Femur (tissue), 1 donor: ENCODE measurements at places on chromosomes 6 and 20.
A peak's percentile ranks its signal among the peaks of the same experiment; 100 is the strongest.

- DNase-seq = no peak
These were observed 83.5 kb downstream of the CD164 start for GRCh38 chr6:109298605-109299264.

- DNase-seq = no peak
These were observed 51.1 kb downstream of the NFATC2 start for GRCh38 chr20:51491393-51491792.

DNA sequence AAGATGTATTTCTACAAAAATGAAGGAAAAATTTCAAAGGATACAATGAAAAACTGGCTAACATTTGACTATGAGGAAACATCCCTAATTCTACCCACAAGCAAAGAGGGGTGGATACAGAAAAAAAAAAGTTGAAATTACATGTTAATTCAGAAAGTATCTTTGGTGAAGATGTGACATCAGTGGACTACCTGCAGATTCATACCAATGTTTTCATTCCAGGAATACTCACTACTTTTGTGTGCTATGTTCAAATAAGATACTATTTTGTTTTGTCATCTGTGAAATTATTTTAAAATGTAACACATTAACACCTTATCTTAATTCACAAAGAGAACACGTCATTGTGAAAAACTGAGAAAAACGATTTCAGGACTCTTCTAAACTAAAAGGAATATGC lies 159.3 kb upstream of the SHLD1 start:
- no peak for DNase-seq

- no peak for DNase-seq
These were observed 1784.9 kb upstream of the DEFB115 start for GRCh38 chr20:29472606-29473005.

- no peak for DNase-seq
These were observed 270.0 kb upstream of the HSF2 start for GRCh38 chr6:122129313-122130025.

DNA sequence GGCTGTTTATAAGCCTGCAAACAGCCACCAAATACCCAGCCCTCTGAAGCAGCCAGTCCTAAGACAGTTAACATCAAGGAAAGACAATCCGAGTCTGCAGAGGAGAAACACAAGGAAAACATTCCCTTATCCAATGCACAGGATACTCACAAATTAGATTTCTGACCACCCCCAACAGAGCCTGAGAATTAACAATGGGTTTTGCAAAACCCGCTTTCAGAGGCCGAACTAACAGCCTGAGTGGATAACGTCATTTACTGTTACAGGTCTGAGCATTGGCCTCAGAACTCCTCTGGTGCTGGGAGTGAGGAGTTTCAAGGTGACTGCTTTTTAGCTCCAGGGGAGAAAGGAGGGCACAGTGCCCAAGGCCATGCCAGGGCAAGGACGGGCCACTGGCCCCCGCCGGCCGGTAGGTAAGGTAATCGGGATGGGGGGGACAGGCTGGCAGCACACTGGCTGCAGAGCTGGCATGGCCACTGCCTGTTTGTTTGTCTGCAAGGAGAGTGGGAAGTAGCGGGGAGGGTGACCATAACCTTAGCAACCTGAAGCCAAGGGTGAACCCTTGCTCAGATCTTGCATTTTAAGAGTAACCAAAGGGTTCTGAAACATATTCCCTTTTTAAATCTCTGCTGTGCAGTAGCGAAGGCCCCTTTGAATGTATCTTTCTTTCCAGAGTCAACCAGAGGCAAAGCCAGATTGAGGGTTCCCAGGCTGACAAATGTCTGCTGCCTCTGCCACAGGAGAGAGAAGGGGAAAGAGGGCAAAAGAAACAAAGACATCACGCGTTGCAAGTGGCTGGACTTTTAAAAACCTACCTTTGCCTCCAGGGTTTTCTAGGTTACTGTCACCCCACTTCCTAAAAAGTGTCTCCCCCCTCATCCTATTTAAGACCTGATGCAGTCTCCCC lies 3.9 kb downstream of the ZMYND8 start:
- no peak for DNase-seq

DNA sequence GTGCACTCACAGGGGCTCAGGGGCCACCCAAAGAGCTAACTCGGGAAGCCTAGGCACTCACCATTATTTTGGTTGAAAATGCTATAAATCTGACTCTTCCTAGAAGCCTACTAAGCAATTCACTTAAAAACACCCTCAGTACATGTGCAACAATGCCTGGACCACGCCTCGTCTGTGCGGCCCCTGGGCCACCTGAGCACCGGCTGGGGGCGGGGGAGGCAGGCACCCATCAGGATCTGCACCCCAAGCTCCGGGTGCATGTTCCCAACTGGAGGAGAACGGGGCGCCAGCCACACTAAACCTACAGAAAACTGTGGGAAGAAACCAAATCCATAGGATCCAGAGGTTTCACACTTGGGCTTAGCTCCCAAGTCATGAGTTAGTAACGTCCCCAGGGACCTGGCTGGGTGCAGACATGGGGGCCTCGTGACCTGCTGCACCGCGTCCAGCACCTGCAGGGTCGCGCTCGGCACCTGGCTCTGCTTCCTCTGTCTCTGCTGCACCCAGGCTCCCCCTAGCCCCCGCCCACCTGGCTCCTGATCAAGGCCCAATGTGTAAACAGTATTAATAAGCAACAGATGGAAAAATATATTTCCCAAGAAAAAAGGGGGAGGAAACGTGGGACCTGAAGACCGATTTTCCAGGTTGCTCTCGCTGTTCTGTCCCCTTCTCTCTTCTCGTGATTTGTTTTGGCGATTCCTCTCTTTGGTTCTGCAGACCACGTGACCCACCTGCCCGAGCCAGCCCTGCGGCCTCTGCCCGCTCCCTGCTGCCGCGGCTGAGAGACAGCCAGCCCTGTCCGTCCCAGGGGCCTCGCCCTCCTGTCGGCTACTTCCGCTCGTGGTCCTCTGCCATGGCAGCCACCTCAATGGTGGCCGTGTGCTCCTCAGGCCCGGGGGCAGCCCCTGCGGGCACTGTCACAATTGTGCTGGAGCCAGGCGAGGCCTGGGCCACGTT lies 15.5 kb upstream of the HELZ2 start:
- no peak for DNase-seq

GRCh38 chr6:81749707-81750106 lies 2.8 kb downstream of the TENT5A start:
- DNase-seq = no peak

DNA sequence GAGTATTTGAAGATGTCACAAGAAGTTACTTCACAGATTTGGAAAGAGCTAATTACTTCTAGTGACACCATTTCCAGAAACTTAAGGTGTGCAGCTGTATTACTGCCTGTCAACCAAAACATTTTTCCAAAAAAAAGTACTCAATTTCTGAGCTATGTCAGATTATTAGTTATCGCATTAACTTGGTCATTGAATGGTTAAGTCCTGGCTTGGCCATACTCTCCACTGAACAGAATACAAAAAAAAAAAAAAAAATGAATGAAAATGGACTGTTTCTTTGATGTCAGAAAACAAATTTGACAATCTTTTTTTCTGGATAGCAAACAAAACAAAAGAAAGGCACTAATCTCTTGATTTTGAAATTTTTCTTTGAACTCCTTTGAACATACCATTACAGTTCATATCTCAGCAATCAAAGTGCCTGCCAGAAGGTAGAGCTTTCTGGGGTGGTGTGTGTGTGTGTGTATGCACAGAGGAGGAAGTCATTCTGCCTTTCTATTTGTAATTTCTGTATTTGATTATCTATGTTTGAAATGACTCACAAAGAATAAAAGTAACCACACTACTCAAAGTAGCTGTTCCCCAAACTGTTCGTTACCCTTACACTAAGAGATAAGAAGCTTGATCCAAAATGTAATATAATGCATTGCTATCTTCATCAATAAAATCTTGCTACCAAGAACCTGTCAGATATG lies 210.8 kb upstream of the FUT9 start:
- DNase-seq = no peak

GRCh38 chr6:21111093-21111725 lies 482.3 kb upstream of the SOX4 start:
- no peak for DNase-seq

GRCh38 chr6:26550250-26550993 lies 12.3 kb downstream of the HMGN4 start:
- peak; percentile 80 for DNase-seq

GRCh38 chr20:23794065-23794464 lies 32.5 kb downstream of the CST2 start:
- DNase-seq = no peak

- DNase-seq = peak; percentile 80
These were observed 58.4 kb downstream of the TRIM38 start for GRCh38 chr6:26021001-26021349.

DNA sequence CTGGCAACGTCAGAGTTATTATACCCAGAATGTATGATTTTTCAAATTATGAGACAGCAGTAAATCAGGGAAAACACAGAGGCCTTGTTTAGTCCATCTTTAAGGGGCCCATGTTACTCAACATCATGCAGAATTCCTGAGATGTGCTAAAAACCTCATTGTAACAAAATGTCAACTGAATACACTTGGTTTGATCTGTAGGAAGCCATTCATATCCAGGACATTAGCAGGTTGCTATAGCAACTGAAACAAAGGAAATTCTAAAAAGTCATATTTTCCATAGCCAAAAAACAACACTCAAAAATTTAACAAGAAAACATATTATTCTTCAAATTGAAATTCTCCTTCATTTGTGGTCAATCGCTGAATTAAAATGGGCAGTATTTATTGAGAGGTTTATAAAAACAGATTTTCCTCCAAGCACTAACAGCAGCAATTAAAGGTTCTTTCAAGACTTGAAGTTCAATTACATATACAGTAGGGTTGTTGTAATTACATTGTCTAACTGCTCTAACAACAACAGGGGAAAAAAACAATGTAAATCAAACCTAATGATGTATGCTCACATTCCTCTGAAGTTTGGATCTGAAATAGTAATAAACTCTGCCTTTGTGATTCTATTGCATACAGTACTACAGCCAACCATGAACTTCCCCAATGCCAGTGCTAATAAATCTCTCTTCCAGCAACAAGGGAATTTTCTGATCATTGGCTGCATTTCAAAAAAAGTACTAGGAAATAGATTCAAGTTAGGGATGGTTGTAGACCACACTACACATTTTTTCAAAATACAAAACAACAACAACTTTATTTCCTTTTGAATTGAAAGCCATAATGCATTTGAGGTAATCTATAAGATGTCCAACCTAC lies 34.9 kb downstream of the COL12A1 start:
- DNase-seq = no peak

GRCh38 chr20:21099751-21100577 lies 6.2 kb downstream of the LINC00237 start:
- DNase-seq = peak; percentile 51

DNA sequence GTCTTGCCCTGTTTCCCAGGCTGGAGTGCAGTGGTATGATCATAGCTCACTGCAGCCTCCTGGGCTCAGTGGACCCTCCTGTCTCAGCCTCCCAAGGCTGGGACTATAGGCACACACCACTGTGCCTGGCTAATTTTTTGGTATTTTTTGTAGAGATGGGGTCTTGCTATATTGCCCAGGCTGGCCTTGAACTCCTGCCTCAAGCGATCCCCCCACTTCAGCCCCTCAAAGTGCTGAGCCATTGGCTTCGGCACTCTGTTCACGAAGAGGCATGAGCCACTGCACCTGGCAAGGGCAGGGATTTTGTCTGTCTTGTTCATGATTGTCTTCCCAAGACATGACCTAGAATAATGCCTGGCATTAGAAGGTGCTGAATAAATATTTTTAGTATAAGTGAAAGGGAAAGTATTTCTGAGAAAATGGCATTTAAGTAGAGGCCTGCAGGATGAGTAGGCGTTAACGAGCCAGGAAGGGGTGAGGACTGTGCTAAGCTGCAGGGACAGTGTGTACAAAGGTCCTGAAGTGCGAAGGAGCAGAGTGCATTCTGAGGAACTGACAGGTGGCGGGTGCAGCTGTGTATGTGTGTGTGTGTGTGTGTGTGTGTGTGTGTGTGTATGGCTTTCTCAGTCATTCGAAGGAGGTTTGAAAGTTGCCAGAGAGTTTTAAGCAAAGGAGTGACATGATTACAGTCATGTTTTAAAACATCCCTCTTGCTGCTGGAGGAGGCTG lies 43.0 kb downstream of the VEGFA start:
- DNase-seq = no peak

GRCh38 chr20:860891-861290 lies 27.4 kb downstream of the FAM110A start:
- DNase-seq = no peak

DNA sequence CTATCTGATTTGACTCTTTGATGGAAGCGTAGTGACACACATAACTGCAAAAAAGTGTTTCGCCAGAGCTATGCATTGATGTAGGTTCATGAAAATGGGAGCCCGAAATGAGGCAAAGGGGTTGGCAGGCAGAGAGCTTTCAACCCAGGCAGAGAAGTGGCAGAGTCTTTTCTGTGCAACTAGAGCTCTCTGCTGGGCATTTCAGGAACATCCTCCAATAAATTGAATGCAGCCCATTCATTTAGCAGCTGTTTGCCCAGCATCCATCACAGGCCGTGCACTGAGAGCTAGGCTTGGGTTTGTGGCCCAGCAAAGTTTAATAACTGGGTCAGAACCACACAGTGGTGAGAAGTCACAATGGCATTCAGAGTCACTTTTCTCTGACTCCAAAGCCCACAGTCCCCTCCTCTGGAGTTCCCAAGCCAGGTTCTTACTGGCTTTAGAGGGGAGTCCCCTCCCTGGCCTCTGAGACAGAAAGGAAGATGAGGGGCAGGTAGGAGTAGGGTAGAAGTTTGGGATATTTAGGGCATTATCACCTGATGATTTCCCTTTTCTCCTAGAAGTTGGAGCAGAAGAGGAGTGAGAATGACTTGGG lies 31.8 kb upstream of the ELMO2 start:
- DNase-seq = peak; percentile 32

- no peak for DNase-seq
These were observed 7.4 kb downstream of the ITPR3 start for GRCh38 chr6:33628401-33628964.

DNA sequence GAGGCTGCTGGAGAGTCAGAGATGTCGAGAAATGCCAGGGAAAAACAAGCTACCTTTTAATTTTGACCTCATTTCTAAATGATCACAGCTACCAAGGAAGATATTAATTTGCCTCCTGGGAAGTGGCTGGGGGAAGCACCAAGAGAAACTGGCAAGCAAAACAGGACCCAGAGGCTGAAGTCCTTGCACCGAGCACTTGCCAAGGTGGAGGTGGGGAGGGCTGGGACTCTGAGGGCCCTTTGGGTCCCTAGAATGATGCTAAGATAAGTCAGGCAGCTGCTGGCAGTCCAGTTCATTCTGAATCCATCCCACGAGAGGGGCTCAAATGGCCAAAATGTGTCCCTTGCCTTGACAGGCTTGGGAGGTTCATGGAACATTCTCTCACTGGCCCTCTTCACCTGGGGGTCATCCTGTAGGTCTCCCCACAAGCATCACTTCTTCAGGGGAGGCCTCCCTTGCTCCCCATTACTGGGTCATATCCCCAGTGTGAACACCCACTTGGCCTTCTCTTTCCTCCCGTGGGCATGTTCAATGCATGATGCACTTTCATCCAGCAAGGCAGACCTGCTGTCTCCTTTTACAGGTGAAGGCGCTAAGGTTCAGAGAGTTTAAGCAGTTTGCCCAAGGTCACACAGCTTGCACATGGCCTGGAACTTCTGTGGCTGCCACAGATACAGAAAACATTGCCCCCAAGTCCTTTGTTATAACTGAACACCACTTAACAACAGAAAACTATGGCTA lies 39.1 kb upstream of the BLCAP start:
- DNase-seq = no peak

- no peak for DNase-seq
These were observed 59.2 kb upstream of the CDKAL1 start for GRCh38 chr6:20474874-20475542.

GRCh38 chr20:48236000-48236970 lies 451.0 kb upstream of the SULF2 start:
- DNase-seq = peak; percentile 67

- no peak for DNase-seq
These were observed 533.9 kb downstream of the RFPL4B start for GRCh38 chr6:112881027-112881426.
